PC-9 (cell line): ENCODE measurements at places on chromosomes 3 and 15.

GRCh38 chr3:47612178-47612577, 33.5 kb upstream of the CSPG5 start:
- peak; percentile 54 for DNase-seq

GRCh38 chr3:126300761-126301481, 56.3 kb downstream of the KLF15 start:
- DNase-seq = no peak

DNA sequence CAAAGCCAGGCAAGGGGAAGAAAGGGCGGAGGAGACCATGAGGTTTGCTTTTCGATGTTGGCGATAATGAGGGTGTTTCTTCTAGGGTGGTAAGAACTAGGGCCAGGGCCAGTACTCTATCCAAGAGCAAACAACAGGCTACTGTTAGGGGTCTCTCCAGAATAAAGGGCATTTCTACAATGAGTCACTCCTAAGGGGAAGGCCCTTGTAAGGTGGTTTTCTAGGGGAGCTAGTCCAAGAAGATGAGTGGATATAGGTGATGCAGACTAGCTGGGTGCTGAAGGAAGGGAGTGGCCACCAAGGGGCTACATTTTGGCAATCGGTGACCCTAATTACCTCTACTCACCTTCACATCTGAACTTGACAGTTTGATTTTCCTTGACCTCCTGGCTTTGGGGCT, 148.5 kb upstream of the HACD2 start:
- no peak for DNase-seq

- peak; percentile 31 for DNase-seq
These were observed 76.5 kb downstream of the MYO1E start for GRCh38 chr15:59296181-59296617.

- no peak for DNase-seq
These were observed 26.8 kb downstream of the GALK2 start for GRCh38 chr15:49196856-49197255.

DNA sequence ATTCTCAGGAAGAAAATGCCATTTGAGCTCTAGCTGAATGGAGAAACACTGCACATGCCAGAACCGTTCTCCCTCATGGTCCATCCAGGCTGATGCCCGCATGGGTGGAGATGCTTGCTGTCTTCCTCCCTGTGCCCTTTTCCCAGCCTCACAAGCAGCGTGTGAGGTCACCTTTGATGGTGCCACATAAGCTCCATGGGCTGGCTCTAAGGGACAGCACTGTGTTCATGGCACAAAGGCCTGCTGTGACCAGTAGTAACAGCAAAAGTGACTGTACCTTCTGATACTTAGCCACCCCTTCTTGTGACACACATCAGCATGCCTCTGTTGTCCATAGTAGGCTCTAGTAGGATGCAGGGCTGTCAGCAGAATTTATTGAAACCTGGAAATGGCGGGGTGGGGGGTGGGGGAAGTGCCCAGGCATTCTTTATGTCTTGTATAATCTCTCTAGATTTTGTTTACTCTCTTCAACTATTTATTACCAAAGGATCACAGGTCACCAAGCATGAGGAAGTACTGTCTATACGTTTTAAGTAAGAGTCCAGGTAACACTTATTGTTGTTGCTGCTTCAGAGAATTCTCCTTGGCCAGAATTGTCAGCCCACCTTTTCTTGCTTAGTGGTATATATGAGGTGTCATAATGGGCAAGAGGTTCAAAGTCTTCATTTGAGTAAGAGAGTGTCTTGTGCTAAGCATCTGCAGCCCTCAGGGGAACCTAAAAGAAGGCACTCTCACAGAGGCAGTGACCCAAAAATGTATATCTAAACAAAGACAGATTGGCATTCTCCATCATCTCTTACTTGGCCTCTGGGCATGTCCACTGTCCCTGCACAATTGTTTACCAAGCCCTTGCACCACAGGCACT, 56.5 kb downstream of the RAB7A start:
- DNase-seq = peak; percentile 79

- no peak for DNase-seq
These were observed 732.9 kb downstream of the VGLL3 start for GRCh38 chr3:86257955-86258641.

DNA sequence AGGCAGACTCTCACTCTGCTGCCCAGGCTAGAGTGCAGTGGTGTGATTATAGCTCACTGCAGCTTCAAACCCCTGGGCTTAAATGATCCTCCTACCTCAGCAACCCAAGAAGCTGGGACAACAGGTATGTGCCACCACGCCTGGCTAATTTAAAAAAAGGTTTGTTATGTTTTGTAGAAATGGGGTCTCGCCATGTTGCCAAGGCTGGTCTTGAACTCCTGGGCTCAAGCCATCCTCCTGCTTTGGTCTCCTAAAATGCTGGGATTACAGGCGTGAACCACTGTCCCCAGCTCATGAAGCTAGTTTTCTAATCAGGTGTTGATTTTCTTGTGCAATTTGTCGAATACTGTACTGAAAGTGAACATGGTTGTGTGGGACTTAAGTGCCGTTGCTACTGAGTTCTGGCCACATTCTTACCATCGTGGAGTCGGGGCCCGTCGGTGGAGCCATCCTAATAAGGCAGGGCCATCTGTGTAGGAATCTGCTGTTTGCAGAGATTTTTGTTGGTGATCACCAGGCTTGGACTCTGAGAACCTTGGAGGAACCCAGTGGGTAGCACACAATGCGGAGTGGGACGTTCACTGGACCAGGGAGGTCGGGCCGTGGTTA, 193.2 kb downstream of the GOLGA6L6 start:
- DNase-seq = no peak

DNA sequence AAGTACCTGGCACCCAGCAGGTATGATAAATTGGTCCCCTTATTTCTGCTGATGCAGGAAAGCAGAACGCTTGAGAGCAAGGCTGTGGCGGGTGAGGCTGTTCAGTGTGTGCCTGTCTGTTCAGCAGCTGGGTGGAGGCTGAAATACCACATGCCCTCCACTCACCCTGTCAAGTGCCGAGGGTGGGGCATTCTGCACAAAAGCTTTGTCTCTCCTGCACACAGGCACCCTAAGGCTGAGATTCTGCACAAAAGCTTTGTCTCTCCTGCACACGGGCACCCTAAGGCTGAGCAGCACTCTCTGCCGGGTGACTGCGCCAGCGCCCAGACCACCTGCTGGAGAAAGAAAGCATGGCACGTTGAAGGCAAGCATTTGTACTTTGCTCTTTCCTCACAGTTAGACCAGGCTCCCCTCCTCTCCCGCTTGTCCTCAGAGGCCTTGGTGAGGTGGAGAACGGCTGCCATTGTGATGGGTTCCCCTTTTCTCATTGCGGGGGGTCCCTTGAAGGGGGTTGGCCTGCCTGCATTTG, 97.5 kb downstream of the BDH1 start:
- peak; percentile 59 for DNase-seq

- no peak for DNase-seq
These were observed 123.4 kb downstream of the SSR3 start for GRCh38 chr3:156431334-156432124.

DNA sequence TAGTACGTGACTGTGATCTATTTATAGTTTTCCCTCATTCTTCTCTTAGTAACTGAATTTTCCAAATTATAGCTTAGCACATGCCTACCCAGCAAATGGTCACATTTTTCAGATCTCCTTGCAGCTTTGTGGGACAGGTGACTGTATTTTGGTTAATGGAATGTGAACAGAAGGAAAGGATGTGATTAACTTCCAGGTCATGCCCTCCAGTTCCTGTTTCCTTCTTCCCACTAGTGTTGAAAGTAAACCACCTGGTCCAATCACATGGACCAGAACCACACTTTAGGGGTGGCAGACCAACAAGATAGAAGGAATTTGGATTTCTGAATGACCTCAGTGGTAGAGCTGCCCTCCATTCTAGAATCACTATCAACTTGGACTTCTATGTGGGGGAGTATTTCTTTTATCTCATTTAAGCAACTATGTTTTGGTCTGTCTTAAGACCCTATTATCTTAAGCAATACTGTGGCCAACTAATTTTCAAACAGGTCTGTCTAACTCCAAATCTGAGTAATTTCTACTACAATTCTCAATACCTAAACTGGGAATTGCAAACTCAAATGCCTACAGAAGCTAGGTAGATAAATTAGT, 76.0 kb upstream of the TSC22D2 start:
- DNase-seq = no peak

GRCh38 chr3:42668793-42669217, 15.3 kb downstream of the ZBTB47 start:
- no peak for DNase-seq

DNA sequence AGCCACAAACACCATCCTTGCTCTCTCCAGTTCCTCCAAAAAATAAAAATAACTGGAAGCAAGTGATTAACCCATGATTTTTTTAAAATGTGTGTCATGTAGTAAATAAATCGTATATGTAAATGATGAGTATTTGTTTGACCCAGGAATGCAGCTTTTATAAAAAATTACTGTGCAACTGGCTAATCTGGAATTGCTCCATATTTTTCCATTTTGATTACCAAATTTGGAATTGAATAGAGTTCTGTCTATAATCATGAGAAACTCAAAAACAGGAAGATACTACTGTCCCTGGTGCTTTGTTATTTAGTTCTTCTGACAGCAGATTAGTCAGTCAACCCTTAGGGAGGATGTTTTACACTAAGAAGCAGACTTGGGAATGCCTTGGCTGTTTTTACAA, 116.2 kb downstream of the CCNL1 start:
- DNase-seq = no peak

DNA sequence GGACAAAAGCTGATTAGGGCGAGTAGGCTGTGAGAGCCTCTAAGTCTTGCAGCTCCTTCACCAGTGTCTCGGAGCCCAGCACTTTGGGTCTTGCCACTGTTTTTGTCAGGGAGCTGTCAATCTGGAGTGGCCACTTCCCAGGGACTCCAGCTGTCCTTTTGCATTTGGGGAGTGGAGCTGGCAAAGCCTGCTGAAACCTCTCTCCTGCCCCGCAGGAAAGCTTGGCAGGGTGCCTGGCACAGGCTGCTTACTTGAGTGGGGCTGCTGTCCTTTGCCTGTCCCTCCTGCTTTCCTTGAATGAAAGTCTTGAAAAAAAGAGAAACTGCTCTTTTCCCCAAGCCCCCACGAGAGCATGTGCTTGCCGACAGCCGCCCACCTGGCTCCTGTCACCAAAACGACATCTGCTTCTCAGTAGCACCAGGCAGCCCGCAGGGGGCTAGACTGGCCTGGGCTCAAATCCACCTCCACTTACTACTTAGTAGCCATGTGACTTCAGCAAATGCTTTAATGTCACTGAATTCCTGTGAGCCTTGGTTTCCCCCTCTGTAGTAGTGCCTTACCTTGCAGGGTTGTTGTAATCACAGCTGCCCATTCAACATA, 13.7 kb downstream of the USP13 start:
- DNase-seq = no peak

- DNase-seq = peak; percentile 37
These were observed 114.4 kb upstream of the ABHD17C start for GRCh38 chr15:80580536-80581260.

DNA sequence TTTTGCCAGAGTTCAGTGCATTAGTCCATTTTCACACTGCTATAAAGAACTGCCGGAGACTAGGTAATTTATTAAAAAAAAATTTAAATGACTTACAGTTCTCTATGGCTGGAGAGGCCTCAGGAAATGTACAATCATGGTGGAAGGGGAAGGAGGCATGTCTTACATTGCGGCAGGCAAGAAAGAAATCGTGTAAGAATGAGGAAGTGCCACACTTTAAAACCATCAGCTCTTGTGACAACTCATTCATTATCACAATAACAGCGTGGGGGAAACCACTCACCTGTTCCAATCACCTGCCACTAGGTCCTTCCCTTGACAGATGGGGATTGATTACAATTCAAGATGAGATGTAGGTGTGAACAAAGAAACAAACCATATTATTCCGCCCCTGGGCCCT, 1361.4 kb downstream of the NSUN3 start:
- no peak for DNase-seq

DNA sequence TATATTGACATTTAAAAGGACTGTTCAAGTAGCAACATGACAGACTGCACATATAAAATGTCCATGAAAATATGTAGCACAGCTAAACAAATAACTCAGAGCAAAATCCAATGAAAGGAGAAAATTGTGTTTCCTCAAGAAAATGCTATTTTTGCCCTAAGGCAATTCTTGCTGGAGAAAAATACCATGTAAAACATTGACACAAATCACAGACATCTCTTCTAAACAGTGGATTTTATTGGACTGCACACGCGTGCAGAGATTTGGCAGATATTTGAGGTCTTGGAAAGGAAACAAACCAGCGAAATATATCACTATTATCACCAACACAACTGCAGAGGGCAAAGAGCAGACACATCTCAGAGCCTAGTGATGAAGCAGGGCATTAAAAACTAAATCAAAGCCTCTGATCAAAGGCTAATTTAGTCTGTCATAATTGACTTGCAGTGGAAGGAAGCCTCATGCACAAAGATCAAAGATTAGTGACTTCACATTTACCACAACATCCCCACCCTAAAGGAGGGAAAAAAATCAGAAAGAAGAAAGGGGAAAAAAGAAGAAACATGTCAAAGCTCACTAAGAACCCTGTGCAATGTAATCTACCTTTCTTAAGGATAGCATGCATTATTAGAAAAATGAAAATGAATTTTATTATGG, 52.4 kb downstream of the CHL1 start:
- no peak for DNase-seq

GRCh38 chr15:61184431-61184830, 44.7 kb downstream of the RORA start:
- DNase-seq = no peak

DNA sequence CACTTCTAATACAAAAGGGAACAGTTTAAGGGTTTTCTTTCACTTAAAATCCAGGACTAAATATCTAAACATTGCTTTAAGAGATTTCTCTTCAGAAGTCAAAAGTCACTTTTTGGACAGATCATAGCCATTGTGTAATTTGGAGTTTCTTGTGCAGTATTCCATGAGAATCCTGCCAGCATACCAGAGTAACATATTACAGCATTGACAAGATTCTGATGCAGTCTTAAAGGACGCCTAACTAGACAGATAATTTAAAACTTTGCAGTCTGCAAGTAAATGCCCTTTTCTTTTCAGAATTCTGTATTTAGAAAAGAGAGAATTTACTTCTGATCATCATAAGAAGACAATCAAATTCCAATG, 17.5 kb upstream of the IGSF10 start:
- DNase-seq = no peak

GRCh38 chr15:35289024-35289617, 204.0 kb upstream of the NANOGP8 start:
- DNase-seq = no peak

DNA sequence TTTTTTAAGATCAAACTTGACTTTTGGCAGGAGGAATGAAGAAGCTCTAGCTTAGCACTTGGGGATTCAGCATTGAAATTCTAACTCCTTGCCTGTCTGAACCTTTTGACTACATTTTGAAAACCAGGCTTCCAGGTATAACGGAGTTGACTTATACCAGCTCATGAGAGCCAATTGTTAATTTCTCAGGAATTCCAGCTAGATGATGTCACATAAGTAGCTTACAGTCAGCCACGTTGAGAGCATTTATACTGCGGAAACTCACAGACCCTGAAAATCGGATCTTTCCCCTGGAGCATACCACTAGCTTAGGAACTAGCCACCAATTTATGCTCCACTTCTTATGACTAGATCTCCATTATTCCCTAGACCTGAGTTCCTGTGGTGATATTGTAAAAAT, 321.4 kb upstream of the DPH6 start:
- no peak for DNase-seq

GRCh38 chr3:129908417-129908816, 14.9 kb upstream of the TMCC1 start:
- peak; percentile 74 for DNase-seq
